GM10248 (cell line): ENCODE measurements at places on chromosomes 2 and 18.

- no peak for DNase-seq
These were observed 6.7 kb upstream of the B3GNT7 start for GRCh38 chr2:231388725-231389346.

GRCh38 chr2:172639823-172640222, 83.9 kb downstream of the PDK1 start:
- no peak for DNase-seq

GRCh38 chr2:173434762-173435569, 80.3 kb downstream of the CDCA7 start:
- no peak for DNase-seq

DNA sequence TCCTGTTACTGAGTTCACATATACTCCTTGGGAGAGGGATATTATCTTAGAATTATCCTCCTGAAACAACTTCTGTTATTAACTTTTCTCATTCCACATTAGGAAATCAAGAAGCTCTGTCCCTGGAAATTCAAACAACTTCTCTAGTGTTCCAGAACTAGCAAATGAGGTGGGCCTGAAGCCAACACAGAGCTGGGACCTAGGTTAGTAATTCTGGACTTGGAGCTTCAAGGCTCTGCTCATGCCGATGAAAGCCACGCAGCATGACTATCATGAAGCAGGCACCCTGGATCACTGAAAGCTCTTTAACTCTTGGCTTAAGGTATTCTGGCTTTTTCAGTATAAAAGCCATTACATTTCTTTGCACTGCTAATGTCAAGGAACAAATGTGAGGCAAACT, 242.7 kb downstream of the TGIF1 start:
- no peak for DNase-seq

GRCh38 chr2:207241198-207241597, 75.5 kb upstream of the KLF7 start:
- DNase-seq, result no peak

GRCh38 chr2:192228685-192229084, 34.0 kb upstream of the TMEFF2 start:
- DNase-seq, result no peak

GRCh38 chr2:157052685-157053224, 204.8 kb upstream of the GALNT5 start:
- DNase-seq, result no peak

- DNase-seq, result no peak
These were observed 503 bp downstream of the ANXA4 start for GRCh38 chr2:69742322-69742952.

DNA sequence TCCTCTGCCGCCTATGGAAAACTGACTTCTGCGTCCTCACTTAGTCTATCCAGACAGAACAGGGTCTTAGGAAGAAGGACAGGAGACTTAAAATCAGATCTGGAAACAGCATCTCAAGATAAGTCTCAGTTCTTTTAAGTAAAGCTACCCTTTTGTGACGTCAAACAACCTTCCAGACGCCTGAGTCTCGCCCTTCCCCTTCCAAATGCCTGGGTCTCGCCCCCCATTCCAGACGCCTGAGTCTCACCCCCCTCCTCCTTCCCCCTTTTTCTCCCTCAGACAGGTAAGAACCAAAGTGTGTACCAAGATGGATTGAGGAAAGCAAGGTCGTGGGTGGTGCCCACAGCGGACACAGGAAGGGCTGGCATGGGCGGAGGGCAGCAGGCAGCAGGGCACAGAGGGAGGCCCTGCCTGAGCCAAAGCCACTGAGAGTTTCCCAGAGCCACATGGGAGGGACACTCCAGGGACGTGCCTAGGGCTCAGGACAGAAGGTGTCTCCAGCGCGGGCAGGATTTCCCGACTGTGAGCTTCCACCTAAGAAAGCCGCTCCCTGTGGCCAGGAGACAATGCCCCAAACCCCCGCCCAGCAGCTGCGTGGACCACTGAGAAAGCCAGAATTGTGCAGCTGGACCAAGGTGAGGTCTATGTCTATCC, 51.3 kb downstream of the ANKMY1 start:
- no peak for DNase-seq

- DNase-seq, result peak; percentile 60
These were observed 109.1 kb upstream of the CYP1B1 start for GRCh38 chr2:38185012-38185491.

- DNase-seq, result no peak
These were observed 47.1 kb downstream of the ITGAV start for GRCh38 chr2:186636800-186637496.

GRCh38 chr18:36149514-36150289, 20.0 kb downstream of the ELP2 start:
- peak; percentile 52 for DNase-seq

DNA sequence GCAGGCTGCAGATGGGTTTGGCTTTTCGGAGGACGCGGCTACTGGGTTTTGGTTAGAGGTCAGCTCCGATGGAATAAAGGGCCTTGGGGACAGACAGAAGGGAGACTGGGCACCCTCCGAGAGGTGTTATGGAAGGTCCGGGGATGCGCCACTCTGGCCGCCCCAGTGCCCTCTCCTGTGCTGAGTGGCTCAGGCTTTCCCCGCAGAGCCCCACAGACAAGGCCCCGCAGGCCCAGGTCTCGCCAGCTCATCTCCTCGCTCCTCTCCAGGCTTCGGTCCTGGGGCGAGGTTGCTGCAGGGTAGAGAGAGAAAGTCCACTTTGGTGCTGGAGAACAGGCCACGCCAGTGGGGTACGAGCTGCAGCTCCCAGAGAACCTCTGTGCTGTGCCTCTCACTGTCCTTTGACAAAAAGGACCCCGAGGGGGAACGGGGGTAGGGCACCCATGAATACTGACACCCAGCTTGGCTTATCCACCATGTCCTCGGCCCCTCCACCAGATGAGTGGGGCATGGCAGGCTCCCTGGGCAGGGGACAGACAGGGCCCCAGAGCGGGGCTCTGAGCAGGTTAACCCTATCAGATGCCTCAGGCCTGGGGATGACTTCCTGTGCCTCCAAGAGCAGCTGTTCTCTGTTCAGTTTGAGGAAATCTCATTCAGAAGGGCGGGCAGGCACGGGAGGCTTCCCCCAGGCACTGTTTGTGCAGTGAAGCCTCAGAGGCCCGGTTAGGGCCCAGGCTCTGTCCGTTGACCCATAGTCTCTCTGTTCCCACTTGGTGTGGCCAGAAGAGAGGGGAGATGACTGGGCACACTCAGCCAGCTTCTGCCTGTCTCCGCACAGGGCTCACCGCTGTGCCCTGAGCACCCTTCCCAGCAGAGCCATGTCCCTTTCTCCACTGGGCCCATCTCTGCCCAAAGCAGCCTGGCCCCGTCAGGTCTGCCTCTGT, 15.7 kb upstream of the CNNM3 start:
- no peak for DNase-seq

GRCh38 chr2:27772804-27773203, 1.3 kb downstream of the MRPL33 start:
- DNase-seq, result no peak

DNA sequence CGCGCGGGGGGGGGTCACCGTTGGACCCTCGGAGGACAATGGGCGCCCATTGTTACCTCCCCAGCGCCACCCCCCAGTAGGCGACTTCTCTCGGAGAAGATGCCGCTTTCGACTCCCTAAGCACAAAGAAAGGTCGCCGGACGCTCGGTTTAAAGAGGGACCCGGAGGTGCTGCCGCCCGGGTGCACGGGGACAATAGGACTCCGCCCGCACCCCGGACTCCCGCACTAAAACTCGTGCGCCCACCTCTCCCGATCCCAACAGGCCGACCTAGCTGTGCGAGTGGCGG, 318 bp upstream of the CDC42EP3 start:
- no peak for DNase-seq
